ENCODE measurements at places on chromosomes 2 and 18.

DNA sequence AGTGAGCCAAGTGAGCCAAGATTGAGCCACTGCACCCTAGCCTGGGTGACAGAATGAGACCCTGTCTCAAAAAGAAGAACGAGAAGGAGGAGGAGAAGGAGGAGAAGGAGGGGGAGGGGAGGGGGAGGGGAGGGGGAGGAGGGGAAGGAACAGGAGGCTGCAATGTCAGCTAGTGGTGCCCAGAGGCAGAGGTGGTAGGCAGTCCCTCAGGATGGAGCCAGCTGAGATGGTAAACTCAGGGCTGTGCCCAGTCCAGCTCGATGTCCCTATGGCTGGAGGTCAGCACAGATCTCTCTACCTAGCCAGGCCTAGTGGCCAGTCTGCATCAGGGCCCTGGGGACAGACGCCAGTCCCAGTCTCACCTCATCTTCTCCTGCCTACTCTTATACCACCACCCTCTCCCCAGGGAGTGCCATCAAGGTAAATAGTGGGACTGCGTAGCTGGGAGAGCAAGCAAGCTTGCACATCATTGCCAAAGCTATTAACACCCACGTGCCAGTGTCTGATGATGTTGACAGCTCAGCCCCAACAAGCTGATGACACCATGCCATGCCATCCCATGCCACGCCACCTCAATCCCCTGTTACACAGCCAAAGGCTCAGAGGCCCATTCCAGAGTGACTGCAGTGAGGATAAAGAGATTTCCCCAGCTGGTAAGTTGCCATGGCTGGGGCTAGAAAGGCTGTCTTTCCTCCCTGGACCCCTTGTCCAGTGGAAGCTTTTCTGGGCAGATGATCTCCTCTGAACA, 7.6 kb upstream of the PLB1 start:
- no peak for DNase-seq

DNA sequence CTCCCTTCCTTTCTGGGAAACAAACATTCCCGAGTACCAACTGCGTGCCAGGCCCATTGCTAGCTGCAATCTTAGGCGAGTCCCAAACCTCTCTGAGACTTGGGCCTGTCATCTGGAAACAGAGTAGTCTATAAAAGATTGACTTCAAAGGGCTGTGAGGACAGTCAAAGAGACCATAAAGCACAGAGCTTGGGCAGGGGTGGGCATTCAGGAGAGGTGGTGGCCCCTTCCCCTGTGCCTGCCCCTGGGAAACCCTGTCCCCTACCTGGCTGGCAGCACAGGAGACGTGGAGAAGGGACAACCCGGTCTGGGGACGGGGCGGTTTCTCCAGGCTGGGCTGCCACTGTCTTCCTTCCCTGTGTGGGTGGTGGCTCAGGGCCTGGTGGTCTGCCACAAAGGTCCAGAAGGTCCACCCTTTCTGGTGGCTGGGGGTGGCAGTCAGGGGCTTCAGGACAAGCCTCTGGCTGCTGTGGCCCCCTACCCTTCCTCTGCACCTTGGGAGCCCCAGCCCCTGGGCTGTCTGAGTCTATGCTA, 33.9 kb upstream of the FOSL2 start:
- DNase-seq: no peak

GRCh38 chr2:118800736-118801135, 46.7 kb downstream of the EN1 start:
- no peak for DNase-seq

GRCh38 chr18:68984342-68984741, 186.5 kb downstream of the CCDC102B start:
- DNase-seq: no peak

DNA sequence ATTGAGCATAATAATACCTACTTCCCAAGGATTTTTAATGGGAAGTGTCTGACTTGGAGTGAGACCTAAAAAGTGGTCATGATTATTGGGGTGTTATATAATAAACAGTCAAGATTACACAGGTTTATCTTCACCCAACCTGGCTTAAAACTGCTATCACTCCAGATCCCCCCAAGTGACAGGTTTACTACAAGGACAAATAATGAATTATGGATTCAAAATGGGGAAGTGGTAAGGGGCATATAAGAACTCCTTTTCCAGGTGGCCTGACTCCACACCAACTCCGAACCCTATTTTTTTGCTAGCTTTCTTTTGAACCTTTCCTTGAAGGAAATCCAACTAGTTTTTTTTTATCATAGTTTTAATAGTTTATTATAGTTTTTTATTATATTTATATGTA, 663.0 kb upstream of the FANCL start:
- no peak for DNase-seq

DNA sequence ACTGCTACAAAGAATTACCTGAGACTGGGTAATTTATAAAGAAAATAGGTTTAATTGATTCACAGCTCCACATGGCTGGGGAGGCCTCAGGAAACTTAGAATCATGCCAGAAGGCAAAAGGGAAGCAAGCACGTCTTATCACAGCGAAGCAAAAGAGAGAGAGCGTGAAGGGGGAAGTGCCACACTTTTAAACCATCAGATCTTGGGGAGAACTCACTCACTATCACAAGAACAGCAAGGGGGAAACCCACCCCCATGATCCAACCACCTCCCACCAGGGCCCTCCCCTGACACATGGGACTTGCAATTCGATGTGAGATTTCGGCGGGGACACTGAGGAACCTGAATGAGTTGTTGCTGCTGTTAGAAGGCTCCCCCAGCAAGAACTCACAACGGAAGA, 220.2 kb upstream of the PIEZO2 start:
- no peak for DNase-seq

DNA sequence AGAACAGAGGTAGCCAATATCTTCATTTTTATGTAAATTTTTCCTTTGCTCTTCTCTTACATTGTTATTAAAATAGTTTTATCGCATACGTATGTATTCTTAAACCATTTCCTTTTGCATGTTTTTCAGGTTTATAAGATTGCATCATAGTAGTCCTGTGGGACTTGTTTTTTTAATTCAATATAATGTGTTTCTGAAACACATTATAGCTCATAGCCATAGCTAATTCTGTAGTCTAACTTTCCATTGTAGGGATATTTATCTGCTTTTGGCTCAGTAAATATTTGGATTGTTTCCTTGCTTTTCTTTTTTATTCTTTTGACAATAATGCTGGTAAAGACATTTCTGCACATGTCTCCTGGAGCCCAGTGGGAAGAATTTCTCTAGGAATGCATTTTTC, 484.3 kb downstream of the PTPRM start:
- no peak for DNase-seq

DNA sequence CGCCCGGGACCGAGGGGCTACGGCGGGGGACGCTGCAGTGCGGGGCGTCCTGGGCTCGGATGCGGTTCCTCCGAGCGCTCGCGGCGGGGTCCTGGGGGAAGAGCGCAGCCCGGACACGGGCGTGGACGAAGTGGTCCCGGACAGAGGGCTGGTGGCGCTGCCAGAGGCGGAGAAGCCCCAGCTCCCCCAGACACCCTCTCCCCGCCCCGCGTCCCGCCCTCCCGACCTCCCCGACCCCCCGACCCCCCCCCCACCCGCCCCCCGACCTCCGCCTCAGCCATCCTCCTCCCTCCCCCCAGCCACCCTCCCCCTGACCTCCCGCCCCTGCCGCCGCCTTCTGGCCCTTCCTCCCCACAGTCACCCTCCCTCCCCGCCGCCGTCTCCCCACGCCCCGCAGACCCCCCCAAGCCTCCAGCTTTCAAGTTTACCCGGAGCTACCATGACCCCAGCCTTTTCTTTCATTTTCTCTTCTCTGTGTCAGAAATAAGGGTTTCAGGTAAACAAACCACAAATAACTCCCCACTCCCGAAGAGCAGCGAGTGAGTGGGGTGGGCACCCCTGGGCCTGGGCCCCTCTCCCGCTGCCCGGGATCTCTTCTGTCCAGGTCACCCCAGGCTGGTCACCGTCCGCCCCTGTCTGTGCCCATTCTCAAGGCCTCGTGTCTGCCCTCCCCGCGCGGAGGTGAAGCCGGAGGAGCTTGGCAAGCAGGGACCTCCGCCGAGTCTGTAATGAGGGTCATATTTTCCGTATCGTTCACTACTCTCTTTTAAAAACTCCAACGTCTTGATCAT, 5.1 kb downstream of the NFATC1 start:
- no peak for DNase-seq

DNA sequence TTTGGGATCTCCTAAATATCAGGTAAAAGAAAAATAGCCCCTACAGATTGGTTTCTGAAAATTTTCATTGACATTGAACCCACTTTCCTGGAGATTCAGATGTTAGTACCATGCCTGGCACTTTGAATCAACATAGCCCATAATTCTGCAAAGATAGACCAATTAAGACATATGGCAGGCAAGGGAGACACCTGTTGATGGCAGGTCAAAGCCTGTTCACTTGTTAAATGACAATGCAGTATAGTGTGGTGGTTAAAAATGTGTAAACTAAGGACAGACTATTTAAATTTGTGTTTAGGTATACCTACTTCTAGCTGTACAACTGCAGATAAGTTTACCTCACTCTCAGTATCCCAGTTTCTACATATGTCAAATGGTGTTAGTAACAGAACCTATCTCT, 178.1 kb upstream of the MMADHC start:
- DNase-seq: no peak

- no peak for DNase-seq
These were observed 407.6 kb upstream of the KCNH7 start for GRCh38 chr2:163246135-163246534.

DNA sequence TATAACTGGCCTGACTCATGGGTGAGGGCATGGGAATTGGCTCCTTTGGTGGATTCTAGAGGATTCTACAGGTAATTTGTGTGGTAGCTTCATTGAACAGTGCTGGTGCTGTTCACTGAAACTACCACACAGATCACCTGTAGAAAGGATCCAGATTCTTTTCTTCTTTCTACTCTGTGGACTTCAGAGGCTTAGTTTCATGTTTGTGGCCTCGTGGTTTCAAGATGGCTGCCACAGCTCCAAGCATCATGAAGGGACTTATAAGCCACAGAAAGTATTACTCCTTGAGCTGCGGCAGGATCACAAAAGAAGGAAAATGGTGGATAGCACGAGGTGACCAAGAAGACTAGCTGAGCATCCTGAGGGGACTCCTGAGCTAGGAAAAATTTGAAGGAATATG, 88.9 kb downstream of the ADCYAP1 start:
- no peak for DNase-seq
